D721Med (cell line): ENCODE measurements at places on chromosomes 4 and X.

- peak; percentile 54 for DNase-seq
These were observed 24.4 kb downstream of the UCHL1 start for GRCh38 chr4:41281038-41281634.

GRCh38 chrX:125205918-125206665, 113.6 kb upstream of the TEX13C start:
- no peak for DNase-seq

DNA sequence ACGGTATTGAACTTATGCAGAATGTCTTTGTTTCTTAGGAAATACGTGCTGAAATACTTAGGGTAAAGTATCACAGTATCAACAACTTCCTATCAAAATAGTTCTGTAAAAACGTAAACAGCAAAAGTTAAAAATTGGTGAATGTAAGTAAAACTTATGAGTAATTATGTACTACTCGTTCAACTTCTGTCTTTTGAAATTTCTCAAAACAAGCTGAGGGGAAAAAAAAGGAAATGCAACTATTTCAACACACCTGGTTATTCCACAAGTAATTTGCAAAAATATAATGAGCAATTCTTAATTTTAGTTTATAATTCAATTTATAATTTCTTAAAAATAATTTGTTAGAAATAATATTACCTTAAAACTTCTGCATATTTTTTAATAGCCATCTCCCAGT, 8.3 kb downstream of the PPID start:
- no peak for DNase-seq

- no peak for DNase-seq
These were observed 90.9 kb upstream of the SRD5A3 start for GRCh38 chr4:55255179-55255578.

- no peak for DNase-seq
These were observed 520.3 kb downstream of the ARAP2 start for GRCh38 chr4:35723973-35724372.

- no peak for DNase-seq
These were observed 46.0 kb downstream of the LNX1 start for GRCh38 chr4:53545273-53545672.

DNA sequence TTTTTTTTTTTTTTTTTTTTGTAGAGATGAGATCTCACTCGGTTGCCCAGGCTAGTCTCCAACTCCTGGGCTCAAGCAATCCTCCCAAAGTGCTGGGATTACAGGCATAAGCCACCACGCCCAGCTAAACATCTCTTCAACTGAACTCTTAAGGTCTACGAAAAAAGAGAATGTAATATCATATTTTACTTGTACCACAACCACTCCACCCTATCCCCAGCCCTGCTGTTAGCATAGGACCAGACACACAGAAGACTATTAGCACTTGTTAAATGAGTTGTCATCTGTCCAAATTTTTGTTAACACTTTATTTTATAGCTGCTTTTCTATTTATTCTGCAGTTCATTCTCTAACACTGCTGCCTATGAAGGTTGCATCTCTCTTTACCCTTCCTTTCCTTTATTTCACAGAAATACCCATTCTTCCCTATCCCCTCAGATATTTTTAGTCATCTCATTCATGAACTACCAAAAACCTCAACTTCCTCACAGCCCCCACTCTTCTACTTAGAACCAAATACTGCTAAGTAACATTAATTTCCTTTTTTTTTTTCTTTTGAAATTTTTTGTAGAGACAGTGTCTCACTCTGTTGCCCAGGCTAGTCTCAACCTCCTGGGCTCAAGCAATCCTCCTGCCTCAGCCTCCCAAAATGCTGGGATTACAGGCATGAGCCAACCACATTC, 10.1 kb downstream of the SNX12 start:
- DNase-seq: no peak

DNA sequence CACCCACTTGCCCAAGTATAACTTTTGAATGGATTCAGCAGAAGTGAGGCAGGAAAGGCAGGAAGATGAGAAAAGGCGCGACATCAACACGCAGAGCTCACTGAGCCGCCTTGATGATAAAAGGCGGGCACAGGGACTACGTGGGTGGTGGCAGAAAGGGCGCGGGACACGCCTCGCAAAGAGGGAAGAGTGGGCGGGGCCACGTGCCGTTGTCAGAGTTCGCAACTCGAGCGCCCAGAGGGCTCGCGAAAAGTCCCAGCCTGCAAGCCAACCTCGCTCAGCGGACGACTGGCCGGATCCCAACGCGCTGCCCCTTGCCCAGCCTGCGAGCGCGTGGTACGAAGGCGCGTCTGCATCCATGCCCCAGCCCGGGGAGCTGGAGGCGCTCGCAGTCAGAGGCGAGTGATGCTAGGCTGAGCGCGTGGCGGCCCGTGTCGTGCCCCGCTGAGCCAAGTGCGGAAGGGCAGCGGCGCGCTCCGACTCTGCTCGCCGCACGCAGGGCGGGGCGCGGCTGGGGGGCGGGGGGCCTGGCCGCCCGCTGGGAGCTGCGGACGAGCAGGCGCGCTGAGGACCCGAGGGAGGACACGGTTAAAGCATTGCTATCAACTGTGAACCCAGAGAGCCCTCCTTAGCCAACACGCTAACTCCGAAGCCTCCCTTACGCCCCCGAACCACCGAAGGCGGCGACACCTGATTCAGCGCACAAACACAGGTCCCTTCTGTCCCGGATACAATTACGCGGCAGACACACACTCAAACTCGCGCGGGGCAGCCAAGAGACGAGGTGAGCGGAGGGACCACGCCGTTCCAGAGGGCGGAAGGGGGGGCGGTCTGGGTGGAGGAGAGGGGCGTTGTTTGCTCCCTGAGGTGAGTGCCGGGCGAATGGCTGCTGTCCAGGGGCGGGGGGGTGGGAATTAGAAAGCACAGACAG, at the start of gene UGT8:
TSS of gene UGT8 (plus strand) at position 617 of the 931 bp plus-strand sequence. CDS start 24,074 bp downstream, outside the sequence.
- no peak for DNase-seq

DNA sequence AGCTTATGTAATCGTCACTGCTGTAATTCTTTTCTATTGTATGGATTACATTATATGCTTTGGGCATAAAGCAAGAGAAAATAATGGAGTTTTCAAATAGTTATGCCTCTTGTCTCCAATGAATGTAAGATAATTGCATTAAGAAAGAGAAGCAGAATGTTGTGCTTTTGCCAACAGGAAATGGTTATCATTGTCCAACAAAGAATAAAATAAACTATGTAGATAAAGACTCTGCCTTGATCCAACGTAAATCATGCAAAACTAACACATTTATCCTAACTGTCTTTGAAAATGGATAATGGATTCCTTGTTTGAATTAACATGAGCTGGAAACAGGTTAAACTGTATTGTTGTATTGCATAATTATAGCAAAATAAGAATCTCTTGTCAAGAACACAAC, 1709.0 kb downstream of the PCDH7 start:
- no peak for DNase-seq

DNA sequence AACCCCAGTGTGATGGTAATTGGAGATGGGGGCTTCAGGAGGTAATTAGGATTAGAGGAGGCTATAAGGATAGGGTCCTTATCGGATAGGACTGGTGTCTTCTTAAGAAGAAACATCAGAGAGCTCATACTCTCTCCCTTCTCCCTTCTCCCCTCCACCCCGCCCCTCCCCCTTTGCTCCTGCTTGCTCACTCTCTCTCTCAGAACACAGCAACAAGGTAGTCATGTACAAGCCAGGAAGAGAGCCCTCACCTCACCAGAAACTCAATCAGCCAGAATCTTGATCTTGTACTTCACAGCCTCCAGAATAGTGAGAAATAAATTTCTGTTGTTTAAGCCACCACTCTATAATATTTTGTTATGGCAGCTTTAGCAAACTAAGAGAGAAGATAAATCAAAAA, 4.5 kb downstream of the DDX60L start:
- DNase-seq: no peak

DNA sequence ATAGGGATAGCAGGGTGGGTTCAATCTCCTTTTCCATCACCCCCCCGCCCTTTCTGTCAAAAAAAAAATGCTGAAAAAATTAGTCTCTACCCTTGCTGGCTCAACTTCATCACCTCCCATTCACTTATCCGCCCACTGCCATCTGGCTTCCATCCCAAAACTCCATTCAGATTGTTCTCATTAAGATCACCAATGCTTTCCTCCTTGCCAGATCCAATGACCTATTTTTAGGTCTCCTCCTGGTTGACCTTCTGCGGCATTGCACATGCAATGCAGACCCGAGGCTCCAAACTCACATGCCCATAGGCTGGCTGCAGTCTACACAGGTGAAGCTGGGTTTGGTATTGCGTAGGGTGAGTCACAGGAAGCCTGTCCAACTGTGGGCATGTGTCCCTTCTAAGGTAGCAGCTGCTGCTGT, 21.1 kb upstream of the STIM2 start:
- DNase-seq: no peak

- DNase-seq: no peak
These were observed 80.2 kb downstream of the SYNPO2 start for GRCh38 chr4:118968813-118969212.

- no peak for DNase-seq
These were observed 809.6 kb downstream of the PDHA2 start for GRCh38 chr4:96649536-96649935.

DNA sequence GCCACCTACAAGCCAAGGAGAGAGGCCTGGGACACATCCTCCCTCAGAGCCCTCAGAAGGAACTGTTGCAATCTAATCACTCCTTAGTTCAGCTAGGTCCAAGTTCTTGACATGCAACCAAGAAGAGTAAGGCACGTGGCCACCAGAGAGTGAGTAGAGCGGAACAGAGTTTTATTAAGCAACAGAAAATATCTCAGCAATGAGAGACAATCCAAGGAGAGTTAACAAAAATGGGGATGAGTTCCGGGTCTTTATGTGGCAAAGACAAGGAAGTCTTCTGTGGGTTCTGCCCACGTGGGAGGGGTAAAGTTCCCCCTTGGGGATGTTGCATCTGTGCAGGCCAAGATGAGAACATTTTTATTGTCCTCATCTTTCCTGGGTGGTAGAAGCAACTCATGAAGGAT, 38.5 kb upstream of the PROM1 start:
- no peak for DNase-seq

DNA sequence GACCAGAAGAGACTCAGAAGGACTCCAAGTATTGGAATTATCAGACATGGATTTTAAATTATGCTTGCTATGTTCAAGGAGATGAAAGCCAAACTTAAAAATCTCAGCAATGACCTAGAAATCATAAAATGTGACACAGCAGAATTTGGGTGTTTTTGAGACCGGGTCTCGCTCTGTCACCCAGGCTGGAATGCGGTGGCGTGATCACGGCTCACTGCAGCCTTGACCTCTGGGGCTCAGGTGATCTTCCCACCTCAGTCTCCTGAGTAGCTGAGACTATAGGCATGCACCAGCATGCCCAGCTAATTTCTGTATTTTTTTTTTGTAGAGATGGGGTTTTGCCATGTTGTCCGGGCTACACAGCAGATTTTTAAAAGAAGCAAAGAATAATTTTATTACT, 12.7 kb downstream of the TAB3 start:
- no peak for DNase-seq

GRCh38 chr4:162938738-162939485, 227.8 kb downstream of the NAF1 start:
- DNase-seq: no peak

DNA sequence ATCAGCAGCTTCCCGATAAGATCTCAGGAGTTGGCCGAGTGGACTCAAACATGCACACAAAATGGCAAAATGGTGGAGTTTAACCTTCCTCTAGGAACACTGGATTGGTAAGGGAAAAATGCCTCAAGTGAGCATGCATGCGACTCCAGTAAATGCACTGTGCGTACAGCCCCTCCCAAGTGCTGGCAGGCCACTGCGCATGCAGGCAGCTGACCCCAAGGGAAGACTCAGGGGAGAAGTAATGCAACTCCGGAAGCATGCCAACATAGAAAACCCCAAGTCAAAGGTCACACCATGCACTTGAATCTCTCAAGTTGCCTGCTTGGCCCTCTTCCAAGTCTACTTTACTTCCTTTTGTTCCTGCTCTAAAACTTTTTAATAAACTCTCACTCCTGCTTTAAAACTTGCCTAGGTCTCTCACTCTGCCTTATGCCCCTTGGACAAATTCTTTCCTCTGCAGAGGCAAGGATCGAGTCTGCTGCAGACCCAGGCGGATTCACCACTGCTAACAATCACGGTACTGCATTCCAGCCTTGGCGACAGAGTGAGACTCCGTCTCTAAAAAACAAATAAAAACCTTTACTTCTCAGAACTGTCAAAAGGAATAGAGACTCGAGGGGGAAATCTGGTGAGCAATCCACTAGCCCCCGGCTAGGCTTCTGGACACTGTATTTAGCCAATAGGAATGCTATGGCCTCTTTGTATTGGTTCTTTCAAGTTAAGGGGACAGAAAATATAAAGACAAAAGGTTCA, 33.5 kb downstream of the NYX start:
- DNase-seq: no peak

GRCh38 chr4:25879991-25880651, 17.3 kb upstream of the SEL1L3 start:
- no peak for DNase-seq

DNA sequence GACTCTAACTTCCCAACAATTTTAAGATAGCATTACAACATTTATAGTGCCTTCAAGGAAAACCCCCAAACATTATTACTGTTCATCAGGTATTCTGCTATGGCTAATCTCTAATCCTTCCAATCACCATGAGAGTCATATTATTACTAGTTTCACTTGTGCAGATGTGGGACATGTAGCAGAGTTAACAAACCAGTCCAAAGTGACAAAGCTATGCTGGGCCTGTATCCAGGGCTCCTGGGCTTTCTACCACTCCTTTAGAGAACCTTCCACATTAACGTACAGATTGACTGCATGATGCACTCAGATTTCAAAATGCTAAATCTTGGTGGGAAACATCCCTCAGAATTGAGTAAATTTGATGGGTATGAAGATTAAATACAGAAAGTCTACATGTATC, 16.4 kb downstream of the CASP3 start:
- no peak for DNase-seq

DNA sequence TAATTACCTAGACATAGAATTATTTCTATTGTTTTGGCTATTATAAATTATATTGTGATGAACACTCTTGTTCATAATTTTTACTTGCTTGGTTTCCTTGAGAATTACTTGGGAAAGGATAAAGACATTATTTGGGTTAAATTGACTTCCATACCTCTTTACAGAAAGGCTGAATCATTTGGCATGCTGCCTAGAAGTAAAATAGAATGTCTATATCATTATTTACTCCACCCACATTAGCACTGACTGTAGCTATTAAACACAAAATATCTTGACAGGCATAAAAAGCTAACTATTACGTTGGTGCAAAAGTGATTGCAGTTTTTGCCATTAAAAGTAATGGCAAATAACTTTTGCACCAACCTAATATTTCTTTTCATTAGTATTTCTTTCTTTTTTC, 29.7 kb upstream of the ADH6 start:
- DNase-seq: no peak

DNA sequence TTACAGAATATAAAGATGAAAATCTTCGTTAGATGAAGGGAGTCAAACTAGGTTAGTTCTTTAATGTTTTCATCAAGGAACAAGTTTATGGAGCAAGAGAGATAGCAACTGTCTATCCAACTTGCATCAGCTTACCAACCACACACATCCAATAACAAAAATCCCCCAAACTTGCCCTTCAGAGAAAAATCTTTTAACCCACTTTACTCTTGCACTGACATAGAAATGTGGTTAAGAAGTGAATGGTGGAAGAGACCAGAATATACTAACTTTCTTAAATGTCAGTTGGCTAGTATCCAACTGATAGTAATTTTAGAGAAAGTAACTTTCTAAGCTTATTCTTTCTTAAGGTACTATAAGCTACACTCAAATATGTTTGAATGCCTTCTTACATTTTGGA, 1.7 kb upstream of the RAB9A start:
- no peak for DNase-seq

GRCh38 chr4:98262431-98262830, 1.2 kb downstream of the RAP1GDS1 start:
- no peak for DNase-seq
